Stimulated activated CD4-positive, alpha-beta T cell treated with anti-CD3 and anti-CD28 coated beads, Interleukin-1b, Interleukin-23, amount 100 ng/mL, for 48 hours (primary cell): ENCODE measurements at places on chromosomes 1 and 21.
A peak's percentile ranks its signal among the peaks of the same experiment; 100 is the strongest.

GRCh38 chr21:45977396-45977795, 4.2 kb upstream of the COL6A1 start:
- no peak for DNase-seq

- no peak for DNase-seq
Measured at GRCh38 chr1:155485945-155486344, 76.7 kb downstream of the ASH1L start.

GRCh38 chr1:112508278-112509004, at the start of gene WNT2B:
WNT2B (plus strand) TSS chr1:112508965; CDS start chr1:112509263, 298 bp downstream.
- peak; percentile 42 for DNase-seq

DNA sequence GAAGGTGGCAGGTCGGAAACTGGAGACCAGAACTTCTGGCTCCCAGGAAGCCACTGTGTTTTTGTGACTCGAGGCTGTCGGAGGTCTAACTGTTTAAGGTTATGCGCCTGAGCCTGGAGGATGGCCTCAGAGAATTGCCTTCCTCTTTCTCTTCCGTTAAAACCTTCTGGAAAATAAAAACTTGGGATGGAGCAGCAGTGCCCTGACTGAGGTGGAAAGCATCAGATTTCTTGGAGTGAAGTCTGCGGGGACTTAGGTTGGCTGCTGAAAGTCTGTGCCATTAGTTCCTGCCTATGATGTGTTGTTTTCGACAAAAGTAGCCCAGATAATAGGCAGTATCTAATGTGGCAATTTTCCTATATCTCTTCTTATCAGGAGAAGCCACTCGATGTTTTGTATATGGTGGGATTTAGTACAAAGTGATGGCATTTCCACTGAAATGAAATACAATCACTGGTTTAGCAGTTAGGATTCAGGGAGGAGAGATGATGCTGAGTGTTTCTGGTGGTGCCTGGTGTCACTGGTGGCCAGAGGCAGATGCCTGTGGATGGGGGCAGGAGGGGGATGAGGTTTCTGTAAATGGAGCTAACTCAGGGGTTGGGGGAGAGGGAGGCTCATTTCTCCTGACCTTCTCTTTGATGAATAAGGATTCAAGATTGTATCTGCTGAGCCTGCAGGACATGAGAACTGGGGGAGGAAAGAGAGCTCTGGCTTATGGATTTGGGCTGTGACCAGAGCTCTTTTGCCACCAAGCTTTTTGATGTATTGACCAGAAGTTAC, 150.8 kb downstream of the CAMTA1 start:
- no peak for DNase-seq

GRCh38 chr1:52057876-52058415, 1.9 kb downstream of the BTF3L4 start:
- no peak for DNase-seq

- DNase-seq: no peak
Measured at GRCh38 chr21:45299864-45300785, 12.4 kb upstream of the POFUT2 start.

DNA sequence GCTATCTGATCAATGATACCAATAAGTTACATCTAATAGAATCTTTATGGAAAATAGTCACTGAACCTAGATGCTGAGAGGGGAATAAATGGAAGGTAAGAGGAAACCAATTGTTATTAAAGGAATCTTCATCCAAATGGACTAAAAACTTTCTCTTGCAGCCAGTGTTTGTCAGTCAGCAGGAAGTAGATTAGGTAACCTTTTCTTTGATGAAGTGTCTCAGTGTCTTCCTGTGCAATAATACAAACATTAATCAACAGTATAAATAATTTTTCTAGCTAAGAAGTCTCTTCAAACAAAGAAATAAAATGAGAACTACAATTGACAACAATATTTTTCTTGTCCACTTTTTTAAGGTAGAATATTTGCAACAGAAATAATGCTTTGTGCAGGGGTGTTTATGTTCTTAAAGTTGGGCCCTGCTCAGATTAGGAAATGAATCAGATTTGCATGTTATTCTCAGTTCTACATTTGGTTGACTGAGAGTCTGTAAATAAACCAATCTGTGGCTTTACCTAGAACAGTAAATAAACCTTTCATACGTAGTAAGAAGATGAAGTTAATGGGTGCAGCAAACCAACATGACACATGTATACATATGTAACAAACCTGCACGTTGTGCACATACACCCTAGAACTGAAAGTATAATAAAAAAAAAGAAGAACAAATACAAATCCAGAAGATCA, 391.4 kb downstream of the MRPL39 start:
- DNase-seq: no peak

- DNase-seq: no peak
Measured at GRCh38 chr1:236334893-236335545, 53.3 kb upstream of the ERO1B start.

- no peak for DNase-seq
Measured at GRCh38 chr1:28180306-28181305, 4.1 kb upstream of the PTAFR start.

GRCh38 chr1:207798847-207799246, 47.0 kb downstream of the CD46 start:
- DNase-seq: no peak

GRCh38 chr1:19310720-19311502, 1.0 kb downstream of the AKR7A2 start:
- no peak for DNase-seq

DNA sequence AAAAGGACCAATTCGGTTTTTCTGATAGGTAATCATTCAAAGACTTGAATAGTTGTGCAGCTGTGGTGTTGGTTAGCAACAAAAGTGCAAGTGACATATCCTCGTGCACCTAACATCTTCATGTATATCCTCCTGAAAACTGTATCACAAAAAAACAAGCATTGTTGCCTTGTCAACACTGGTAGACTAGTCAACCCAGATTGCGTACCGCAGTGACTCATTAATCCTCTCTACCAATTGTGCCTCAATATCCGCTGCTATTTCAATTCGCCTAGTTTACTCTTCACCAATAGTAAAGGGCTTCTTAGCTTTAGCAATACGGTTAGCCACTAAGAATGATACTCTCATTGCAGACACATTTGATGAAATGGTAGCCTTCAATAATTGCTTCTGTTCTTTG, 3.5 kb downstream of the HHAT start:
- DNase-seq: peak; percentile 22

DNA sequence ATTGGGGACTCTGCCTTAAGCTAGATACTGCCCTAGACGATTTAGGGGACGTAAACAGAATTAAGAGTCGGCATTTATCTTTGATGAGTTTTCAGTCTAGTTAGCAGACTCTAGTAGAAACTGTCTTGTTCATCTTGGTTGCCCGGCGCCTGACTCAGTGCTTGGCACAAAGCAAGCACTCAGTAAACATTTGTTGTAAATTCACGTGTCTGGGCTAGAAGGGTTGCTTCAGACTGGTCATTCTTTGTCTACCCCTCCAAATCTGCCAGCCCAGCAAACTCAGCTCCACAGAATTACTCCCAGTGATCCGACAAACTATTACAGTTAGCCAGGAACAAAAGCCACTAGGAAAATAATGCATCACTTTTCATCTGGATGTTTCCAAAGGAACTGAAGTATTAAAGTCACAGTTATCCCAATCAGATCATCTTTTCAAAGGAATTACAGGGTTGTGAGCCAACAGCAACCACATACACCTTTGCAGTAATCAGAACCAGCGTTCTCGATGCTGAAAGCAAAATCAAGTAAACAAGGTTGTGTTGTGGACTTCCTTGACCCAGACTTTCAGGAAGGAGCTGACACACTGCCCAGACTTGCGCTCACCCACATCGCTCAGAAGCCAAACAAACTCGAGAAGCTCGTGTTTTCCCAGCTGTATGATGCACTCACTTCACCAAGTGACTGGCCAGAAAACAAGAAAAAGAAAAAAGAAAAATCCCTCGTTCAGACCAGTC, 66.5 kb upstream of the GADD45A start:
- DNase-seq: no peak

- no peak for DNase-seq
Measured at GRCh38 chr21:45739218-45740087, 95.9 kb downstream of the PCBP3 start.

- no peak for DNase-seq
Measured at GRCh38 chr1:149845416-149845815, 54.0 kb upstream of the BOLA1 start.

GRCh38 chr1:202615501-202616354, 94.5 kb downstream of the SYT2 start:
- DNase-seq: no peak

GRCh38 chr1:39269349-39269748, 64.9 kb downstream of the MACF1 start:
- no peak for DNase-seq

- no peak for DNase-seq
Measured at GRCh38 chr1:6183520-6183989, 3.4 kb upstream of the CHD5 start.

DNA sequence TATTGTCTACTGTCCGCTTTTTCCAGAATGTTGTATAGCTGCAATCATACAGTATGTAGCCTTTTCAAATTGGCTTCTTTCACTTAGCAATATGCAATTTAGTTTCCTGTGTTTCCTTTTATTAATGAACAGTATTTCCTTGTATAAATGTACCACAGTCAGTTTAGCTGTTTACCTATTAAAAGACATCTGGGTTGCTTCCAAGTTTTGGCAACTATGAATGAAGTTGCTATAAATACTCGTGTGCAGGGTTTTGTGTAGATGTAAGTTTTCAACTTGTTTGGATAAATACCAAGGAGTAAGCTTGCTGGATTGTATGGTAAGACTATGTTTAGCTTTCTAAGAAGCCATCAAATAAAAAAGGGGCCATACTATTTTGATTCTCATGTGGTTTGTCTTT, 24.4 kb upstream of the KCNJ6 start:
- DNase-seq: no peak

DNA sequence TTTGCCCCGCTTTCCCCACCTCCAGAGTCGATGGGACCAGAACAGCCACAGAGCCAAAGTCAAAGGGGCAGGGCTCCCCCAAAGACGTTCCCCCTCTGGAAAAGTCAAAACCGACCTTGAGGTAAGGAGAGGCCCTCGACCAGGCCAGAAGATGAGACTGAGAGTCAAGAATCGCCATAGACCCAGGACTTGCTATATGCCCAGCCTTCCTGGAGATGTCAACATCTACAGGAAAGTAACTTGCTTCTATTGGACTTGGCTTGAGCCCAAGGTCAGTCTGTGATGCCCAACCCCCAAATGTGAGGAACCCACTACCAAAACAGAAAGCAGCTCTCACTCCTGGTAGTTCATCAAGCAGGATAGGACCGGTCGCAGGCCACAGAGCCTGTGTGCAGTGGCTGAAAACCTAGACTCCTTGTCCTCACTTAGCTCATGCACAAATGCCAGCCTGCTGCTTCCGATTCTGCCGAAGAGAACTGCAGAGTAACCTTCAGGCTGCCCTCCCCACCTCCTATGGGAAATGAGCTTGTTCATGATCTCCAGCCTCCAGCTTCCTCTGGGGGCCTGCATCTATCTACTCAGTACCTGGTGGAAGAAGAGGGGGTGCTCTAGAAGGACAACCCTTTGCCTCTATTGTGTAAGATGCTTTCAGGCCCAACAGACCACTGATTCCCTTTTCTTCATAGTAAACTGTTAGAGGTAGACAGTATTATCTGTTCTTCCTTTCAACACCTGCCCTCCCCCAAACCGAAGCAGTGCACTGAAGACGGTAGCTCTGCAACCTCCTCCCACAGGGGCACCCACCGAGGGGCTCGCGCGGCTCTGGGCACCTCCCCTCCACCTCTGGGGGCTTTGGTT, 1.4 kb downstream of the ACOT7 start:
- no peak for DNase-seq

DNA sequence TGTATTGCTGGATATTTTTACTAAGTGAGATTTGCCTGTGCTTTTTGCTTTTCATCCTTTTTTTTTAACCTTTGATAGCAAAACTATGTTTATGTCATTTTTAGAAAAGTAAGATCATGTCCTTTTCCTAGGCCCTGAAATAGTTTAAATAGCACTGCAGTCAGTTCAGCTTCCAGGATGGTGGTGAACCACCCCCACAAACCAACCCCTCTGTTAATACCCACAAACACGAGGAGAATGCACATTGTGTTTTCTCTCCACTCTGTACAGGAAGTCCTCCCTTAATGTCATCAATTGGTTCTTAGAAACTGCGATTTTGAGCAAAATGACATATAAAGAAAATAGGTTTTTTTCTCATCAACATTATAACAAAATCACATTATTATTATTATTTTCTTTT, 117.7 kb upstream of the DSCAM start:
- no peak for DNase-seq

DNA sequence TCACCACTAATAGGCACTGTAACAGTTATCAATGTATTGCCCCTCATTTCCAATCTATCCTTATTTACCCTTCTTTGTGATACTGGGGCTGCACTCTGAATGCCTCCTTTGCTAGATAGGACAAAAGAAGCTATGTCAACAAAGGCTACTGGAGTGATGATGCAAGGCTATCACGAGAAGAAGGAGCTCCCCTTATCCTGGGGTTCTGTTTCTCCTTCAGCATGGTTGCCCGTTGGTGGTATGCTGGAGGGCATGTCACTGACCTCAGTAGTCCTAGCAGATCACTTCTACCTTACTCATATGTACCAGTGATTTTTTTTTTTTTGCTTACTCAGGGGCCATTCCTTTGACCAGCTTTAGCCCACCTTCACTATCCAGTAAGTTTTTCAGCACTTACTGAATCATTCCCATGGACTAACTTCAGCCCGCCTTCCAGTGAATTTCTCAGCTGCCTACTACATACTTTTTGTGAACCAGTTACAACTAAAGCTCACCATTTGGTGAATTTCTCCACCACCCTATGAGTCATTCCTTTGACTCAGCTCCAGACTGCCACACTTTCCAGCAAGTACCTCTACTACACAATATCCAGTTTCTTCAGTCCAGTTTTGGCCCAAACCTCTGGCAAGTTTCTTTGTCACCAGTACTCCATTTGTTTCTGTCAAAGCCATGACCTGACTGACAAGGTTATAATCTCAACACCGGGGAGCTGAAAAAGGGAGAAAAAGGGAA, 944.5 kb downstream of the KCNT2 start:
- no peak for DNase-seq

DNA sequence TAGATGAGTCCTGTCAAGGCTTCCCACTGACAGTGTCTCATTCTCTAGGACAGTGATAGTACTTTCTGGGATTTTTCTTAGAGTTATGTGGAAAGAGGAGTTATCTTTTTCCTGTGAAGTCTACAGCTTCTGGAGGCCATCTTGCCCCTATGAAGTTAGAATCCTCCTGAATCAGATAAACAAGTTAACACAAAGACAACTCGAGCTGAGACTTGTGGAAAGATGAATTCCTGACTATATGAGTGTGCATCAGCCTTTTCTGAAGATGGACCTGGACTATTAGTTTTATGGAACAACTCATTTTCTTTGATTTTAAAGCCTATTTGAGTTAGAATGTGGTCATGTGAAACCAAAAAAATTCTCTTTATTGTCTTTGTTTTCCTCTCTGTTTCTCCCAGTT, 290.9 kb downstream of the LRRIQ3 start:
- DNase-seq: no peak

GRCh38 chr1:236925386-236925785, 78.9 kb downstream of the MT1HL1 start:
- no peak for DNase-seq

DNA sequence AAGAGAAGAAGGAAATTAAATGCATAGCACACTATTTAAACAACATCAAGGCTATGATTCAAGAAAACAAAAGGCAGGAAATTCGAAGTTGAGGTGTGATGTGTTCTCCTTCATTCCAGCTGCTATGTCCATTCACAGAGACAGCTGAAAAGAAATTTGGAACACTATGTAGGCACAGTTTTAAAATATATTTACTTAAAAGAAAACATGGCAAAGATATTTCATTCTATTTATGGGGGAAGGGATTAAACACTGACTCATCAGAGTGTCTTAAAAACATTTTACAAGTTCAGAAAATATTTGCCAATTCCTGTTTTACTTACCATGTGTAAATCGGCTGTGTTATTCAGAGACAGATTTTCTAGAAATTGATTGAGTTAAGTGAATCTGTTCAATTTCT, 39.4 kb upstream of the NGF start:
- no peak for DNase-seq

GRCh38 chr21:41068496-41068895, 99.5 kb upstream of the BACE2 start:
- no peak for DNase-seq
